ENCODE measurements at places on chromosomes 5 and 9.

- no peak for DNase-seq
Observed at GRCh38 chr9:86685556-86685955, 261.8 kb downstream of the GAS1 start.

DNA sequence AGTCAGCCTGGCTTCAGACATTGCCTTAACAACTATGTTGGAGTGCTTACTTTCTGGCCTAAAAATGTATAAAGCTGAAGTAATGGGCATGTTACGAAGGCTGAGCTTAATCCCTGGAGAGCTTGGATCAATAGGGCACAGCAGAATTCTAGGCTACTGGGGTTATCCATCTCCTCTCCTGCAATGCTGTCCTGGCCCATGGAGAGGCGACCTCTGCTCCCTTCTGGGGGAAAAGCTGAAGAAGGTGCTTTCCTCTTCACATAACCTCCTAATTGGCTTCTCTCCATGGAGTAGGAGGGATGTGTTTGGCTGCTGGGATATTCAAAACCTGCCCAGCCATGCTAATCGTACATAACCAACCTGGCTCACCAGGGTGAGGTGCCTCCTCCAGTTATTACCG lies 403.5 kb downstream of the DMRT2 start:
- DNase-seq = no peak

DNA sequence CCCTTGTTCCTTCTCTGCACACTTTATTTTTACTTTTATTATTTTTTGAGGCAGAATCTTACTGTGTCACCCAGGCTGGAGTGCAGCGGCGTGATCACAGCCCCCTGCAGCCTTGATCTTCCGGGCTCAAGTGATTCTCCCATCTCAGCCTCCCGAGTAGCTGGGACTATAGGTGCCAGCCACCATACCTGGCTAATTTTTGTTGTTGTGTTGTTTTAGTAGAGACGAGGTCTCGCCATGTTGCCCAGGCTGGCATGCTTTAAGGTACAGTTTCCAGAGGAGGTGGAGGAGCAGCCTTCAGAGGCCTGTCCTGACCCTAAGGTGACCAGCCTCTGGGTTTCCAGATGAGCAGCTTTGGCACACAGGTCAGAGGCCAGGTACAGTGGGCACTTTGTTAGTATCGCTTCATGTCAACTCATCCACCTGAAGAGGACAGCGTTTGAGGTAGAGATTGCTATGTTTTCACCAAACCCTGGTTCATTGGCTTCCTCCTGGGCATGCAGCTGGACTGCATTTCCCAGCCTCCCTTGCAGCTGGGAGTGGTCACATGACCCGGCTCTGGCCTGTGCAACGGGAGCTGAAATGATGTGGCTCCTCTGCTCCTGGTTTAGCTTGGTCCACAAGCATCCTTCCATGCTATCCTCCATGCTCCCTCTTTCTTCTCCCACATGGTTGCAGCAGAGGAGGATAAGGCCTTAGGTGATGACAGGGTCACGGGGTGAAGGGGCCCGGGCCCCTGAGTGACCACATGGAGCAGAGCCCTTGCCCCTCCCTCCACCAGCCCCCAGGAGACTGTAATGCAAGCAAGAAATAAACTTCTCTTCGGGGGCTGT lies 139.3 kb upstream of the IER5L start:
- no peak for DNase-seq

- no peak for DNase-seq
Observed at GRCh38 chr5:135229679-135230132, 169.3 kb downstream of the MACROH2A1 start.

GRCh38 chr9:84500826-84501225 lies 160.3 kb upstream of the SLC28A3 start:
- no peak for DNase-seq

DNA sequence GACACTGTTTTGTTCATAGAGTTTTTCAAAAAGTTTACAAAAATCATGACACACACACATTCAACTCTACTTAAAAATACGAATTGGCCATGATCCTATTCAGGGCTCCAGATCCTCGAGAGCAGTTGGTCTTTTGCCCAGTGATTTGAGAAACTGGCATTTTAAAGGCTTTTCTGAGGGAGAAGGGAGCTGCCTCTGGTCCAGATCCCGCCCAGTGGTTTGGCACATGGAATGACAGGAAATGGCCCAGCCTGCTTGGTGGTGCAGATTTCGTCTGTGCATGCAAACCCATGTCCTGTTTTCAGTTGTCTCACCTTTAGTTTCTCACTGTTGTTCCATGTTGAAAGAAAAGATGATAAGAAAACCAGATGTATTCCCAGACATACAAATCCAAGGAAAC lies 3.6 kb downstream of the CAMK4 start:
- no peak for DNase-seq

GRCh38 chr5:19903611-19904010 lies 84.4 kb downstream of the CDH18 start:
- DNase-seq = no peak

DNA sequence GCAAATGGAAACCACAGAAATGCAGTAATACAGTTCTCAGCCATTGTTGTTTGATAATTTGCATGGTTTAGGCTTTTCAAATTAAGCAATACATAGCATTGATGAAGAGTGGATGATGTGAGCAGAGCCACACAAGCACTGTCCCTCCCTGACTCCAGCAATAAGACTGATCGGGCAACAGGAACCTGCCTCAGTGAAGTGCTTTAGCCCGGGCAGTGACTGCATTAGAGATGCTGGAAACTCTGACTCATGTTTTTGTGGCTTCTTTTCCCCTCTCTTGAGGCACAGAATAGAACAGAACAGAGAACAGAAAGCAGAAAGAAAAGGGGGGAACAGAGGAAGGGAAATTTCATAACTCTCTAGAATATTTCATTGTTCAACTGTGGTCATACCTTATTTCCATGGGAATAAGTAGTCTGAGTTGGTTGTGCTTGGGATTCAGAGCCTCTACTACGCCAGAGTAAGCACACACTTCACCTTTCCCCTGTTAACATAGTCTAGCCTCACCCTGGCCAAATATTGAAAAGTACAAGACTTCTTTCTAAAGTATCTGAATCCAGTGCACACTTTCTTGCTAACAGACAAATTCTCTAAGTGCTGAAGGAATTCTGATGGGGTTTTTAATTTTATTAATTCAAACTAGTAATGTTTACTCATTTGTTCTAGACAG lies 164.8 kb upstream of the VCAN start:
- no peak for DNase-seq

DNA sequence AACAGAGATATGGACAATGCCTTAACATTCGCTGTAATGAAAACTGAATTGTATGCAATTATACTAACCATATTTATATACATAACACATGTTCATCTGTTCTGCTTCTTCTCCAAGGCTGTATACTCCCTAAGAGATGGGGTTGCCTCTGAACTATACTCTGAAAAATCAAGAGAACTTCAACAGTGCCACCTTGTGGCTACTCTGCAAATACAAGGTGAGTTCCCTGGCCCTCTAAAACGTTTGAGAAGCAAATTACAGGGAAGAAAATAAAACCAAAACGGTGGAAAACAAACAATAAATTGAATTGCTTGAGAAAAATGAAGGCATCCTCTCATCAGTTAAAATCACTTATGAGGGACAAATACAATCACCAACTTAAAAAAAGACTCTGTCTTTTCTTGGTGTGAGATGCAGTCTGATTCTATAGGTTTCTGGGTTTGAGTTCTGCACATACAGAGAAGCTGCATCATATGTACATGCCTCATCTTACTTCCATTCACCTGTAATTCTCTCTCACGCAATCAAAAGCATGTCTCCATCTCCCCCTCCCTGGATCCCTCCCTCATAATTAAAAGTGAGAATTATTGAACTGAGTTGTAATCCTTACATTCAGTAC lies 98.6 kb downstream of the FBXW11 start:
- DNase-seq = peak; percentile 13

DNA sequence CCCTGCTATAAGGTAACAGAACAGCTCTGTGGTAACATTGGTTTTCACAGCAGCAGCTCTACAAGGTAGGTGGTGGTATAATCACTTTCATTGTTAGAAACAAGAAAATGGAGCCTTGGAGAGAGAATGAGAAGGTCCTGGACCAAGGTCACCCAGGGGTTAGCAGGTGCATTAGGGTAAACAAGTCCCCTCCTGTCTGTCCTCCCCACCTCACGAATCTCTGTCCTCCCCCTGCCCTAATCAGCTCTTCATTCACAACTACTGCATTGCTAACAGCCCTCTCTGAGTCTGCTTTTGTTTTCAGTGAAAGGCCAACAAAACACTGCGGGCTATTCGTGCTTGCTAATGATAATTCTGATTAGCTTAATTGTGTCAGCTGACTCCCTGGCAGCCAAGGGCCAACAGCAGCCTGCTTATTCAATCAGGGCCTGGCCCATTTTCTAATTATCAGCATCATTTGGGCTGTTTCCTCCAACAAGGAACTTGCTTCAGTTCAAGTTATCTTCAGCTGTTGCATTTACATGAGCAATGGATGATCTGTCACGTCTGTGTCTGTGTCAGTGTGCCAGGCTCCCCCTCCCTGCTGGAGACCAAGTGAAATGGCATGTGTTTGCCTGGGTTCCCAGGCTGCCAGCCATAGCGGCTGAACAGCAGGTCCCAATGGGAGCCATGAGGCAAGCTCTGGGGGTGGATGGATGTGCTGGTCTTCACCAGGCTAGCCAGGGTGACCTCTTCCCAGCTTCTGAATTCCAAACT lies 56.7 kb upstream of the EQTN start:
- DNase-seq = no peak

- DNase-seq = no peak
Observed at GRCh38 chr5:141732417-141732816, 50.4 kb upstream of the ARAP3 start.

DNA sequence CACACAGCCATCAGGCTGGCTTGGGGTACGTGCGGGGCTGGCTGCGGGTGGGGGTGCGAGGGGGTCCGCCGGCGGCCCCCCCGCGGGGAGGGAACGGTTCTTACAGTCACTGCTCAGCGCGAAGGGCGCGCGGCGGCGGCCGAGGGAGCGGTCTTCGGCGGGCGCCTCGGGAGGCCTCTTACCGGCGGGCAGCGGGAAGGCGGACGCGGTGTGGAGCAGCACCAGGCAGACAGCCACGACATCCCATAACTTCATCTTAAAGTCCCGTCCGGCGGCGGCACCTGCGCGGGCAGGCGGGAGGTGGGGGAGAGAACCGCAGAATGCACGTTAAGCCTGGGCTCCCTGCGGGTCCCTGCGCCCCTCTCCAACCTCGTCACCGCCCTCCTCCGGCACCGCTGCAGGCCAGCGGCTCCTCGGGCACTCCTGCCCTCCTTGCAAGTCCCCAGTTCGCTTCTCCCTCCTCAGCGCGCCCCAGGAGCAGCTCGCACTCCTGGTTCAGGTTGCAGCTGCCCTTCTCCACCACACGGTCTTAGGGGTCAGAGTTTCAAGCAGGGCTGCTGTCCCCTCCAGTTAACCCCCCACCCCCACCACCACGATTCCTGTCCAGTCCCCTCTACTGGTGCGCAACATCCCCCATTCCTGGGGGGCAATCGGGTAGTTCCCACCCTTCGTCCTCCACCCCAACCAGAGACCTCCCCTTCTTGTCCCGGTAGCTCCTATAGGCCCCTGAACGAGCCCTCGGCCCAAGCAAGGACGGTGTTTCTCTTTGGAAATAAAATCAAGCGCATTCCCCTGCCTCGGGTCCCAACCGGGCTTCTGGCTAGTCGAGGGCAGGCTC lies 5.1 kb downstream of the GDNF start:
- DNase-seq = no peak

DNA sequence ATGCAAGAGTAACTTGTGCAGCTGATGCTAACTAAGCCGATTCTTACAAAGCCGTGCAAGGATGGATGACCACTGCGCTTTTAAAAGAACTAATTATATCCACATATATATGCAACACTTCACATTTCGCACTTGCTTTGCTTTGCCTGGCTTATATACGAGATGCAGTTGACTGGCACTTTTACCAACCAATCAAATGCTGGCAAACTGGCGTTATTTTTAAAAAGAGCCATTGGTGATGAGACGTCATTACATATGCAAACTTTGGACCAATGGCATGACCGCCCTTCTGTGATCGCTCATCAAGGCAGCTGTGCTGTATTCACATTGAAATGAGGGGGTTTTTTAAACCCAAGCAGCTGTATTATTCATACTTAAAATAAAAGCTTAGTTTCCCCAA lies 1147.7 kb upstream of the WWC1 start:
- no peak for DNase-seq

DNA sequence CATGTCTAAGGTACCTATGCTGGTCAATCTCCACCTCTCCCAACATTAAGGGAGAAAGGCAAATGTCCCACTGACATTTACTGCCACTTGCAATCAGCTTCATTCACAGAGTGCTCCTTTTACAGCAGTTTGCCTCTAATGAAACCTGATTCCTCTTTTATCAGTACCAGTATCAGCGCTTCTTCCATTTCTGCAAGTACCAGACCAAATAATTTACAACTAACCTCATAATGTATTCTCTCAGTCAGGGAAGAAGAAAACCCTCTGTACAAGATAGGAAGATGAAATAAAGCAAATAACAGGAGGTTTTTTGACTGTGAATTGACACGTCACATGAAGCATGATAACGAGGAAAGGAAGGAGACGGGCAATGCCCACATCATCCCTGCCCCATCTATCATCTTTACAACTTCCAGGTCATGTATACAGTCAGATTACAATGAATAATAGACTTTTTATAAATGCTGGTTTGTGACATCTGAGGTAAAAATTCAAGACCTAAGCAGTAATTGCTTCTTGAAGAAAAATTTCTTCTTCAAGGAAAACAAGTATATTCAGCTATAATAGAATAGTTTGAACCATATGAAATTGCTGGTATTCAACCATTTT lies 21.9 kb downstream of the ABITRAM start:
- DNase-seq = no peak

- no peak for DNase-seq
Observed at GRCh38 chr9:95211028-95211427, 106.5 kb downstream of the FANCC start.

DNA sequence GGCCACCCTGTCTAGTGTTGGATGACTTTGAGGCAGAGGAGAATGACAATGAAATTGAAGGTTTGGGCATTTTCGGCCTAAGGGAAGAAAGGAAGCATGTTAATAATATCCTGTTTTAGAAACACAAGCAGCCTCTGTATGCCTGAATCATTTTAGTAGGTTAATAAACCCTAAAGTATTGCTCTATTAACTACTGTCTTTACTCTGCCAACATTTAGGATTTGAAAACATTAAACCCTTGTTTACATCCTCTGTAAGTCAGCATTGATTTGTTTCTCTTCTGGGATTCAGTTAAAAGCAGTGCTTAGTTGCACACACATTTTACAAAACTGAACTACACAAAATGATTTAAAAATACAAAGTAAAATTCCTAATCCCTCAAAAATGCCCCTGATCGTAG lies 358.9 kb downstream of the ARRDC3 start:
- no peak for DNase-seq

GRCh38 chr9:133735931-133736330 lies 2.2 kb downstream of the SARDH start:
- no peak for DNase-seq

All from NCI-H2107 (cell line).